ENCODE measurements at places on chromosomes 7 and 10.

GRCh38 chr7:157291404-157292080 lies 45.3 kb upstream of the DNAJB6 start:
- DNase-seq: no peak

GRCh38 chr7:68224041-68224741 lies 1227.6 kb downstream of the TYW1 start:
- DNase-seq: no peak

DNA sequence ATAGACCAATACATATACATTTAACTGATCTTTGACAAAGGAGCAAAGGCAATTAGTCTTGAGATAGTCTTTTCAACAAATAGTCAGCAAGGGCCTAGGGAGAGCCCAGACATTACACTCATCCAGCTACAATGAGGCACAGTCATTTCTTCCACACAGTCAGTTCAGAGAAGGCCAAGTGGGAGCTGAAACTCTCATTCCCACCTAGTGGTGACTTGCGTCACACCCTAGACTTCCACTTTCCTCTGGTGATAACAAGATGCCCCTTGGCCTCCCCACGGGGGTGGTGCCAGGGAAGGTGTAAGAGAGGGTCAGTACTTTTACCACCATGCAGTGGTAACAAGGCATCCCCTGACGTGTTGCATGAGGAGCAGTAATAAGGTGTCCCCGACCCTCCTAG lies 8.0 kb downstream of the FRMPD2 start:
- no peak for DNase-seq

GRCh38 chr7:54764861-54765260 lies 5.8 kb upstream of the SEC61G start:
- no peak for DNase-seq

- no peak for DNase-seq
Observed at GRCh38 chr7:35802102-35802466, 1.2 kb downstream of the SEPTIN7 start.

DNA sequence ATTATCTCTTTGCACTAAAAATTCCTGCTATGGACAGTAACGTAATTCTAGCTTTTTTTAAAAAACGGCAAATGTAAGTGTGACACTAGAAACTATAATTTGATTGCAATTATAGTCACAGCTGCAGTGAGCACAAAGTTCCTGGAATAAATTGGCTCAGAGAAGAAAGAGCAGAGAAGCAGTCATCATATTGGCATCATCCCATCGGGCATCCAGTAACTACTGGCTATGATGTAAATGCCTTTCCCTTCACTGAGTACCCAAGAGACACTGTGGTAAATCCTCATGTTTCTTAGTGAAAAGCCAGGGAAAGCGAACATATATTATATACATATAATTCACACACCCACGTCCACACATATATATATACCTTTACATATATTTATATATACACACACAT lies 43.6 kb downstream of the PIP4K2A start:
- no peak for DNase-seq

GRCh38 chr7:47582764-47583738 lies 1.1 kb upstream of the TNS3 start:
- DNase-seq: no peak

DNA sequence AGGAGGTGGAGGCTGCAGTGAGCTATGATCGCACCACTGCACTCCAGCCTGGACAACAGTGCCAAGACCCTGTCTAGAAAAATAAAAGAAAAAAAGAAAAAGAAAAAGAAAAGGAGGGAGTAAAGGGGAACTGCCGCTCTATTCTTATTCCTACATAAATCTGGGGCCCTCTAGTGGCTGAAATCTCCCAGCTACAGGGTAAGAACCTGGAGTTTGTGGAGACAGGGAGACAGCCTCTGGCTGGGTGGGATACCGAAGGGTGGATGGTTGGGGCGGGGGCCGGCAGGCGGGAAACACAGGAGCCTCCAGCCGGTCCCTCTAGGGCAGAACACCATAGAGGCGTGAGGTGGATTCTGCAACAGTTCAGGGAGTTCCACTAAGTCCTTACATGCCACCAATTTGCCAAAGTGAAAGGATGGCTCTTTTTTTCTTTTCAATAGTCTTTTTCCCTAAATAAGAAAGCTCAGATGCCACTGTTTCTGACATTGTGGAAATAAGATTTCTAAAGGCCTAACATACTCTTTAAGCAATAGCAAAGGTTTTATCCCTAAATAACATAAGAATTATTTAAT lies 117.3 kb downstream of the SVIL start:
- peak; percentile 38 for DNase-seq

DNA sequence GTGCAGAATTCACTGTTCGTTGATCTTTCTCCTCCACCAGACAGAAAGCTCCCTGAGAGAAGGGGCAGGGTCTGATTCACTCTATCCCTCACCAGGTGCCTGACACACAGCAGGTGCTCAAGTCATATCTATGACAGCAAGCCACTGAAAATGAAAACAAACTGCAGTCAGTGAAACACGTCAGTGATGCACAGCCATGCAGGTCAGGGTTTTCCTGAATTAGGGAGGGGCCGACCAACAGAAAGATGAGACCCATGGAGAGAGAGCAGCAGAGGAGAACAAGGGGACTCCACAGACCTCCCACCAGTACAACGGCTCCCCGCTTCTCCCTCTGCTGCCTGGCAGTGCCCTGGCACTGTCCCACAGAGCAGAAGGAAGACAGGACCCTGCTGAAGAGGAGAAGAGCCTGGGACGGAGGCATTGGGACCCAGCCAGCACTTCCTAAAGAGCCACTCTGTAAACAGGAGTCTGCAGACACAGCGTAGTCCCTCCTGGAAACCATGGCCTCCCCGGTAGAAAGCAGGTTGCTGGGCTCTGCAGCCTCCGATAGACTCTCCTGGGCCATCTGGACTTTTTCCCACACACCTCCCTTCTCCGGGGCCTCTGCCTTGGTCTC lies 50.3 kb downstream of the FAM53B start:
- DNase-seq: no peak

DNA sequence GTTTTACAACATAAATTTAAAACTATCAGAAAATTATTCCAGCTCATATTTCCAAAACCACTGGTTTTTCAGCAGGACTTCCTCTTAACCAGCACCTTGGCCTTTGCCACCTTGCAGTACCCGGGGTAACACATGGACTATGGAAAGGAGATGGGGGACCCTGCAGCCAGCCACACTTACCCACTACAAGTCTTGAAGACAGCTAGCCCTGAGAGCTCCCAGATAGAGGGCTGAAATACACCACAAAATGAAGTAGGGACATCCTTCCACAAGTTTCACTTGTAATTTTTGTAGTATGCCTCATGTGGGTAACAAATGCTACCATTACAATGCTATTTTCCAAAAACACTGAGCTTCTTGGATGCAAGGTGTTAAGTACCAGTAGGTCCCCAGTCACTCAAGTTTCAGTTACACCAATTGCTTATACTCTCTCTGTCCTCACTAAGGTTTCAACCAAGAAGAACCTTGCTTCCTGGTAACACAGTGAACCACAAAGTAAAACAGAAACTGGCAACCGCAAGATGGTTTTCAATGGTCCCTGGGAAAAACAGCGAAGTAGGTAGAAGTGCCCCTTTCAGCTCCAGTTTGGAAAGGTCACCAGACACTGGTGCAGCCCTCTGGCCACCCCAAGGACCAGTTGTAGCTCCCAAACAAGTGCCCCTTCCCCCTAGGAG lies 110.9 kb downstream of the SGMS1 start:
- no peak for DNase-seq

DNA sequence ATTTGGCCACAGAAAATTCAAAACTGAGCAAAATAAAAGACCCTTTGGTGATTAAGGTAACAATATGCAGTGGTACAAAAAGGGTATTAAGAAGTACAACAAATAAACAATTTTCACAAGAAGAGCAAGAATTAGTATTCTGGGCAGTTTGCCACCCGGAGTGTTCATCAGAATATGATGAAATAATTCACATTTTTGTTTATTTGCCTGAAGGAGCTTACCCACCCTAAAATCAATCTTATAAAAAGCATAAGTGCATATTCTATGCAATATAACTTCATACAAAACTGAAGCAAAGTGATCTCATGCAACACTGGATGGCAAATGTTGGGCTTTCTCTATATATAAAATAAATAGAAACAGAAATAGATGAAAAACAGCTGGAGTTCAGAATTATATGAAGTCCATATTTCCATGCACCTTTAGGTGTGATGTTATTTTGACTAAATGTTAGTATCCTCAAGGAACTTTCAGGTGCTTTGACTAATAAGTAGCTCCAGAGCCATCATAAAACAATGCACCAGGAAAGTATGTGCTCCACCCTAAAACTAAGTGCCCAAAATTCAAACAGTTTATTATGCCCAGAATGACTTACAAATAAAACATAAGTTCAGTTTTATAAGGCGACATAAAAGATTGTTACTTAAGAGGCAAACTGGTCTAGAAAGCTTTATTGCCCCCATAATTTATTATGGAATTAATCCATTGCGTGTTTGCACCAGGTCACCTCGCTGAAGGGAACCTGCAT lies 474.3 kb downstream of the SEMA3D start:
- DNase-seq: no peak

GRCh38 chr10:126687121-126687606 lies 16.7 kb upstream of the C10orf90 start:
- no peak for DNase-seq

- DNase-seq: no peak
Observed at GRCh38 chr7:42945821-42946626, 13.8 kb downstream of the MRPL32 start.

GRCh38 chr10:19816411-19817230 lies at the start of gene PLXDC2:
TSS of gene PLXDC2 (plus strand) at chr10:19816432.
- DNase-seq: peak; percentile 79

- peak; percentile 88 for DNase-seq
Observed at GRCh38 chr10:103859161-103860086, 4.0 kb upstream of the SH3PXD2A start.

DNA sequence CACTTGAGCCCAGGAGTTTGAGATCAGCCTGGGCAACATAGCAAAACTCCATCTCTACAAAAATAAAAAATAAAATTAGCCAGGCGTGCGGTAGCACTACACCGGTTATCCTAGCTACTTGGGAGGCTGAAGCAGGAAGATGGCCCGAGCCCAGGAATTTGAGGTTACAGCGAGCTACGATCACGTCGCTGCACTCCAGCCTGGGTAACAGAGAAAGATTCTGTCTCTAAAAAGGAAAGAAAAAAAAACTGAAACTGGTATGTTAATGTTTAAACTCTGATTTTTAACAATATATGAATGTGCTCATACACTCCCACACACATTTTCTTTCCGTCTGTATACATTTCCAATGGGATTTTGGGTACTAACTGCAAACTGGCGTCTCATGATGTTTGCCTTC lies 140.6 kb upstream of the KMT2E start:
- no peak for DNase-seq

GRCh38 chr7:102279537-102280400 lies 6.9 kb upstream of the SH2B2 start:
- peak; percentile 77 for DNase-seq

DNA sequence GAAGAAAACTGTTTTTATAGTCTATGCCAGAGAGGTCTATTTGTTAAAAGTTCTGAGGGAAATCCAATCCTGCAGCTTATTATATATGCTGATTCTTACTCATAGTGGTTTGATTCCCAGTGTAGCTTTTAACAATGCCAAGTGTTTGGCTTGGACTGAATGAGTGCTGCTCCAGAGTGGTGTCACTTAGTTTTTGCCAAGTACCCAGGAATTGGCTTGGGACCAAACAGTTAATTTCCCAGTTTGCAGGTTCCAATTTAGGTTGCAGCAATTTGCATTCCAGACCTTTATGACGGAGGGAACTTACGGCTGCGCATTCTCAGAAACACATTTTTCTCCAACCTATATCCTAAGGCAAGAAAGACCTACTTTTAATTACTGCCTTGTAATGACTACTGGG lies 32.4 kb downstream of the NSUN6 start:
- no peak for DNase-seq

GRCh38 chr7:101096331-101096956 lies 11.2 kb downstream of the TRIM56 start:
- DNase-seq: no peak

- DNase-seq: no peak
Observed at GRCh38 chr7:19916046-19916445, 142.6 kb upstream of the TMEM196 start.

DNA sequence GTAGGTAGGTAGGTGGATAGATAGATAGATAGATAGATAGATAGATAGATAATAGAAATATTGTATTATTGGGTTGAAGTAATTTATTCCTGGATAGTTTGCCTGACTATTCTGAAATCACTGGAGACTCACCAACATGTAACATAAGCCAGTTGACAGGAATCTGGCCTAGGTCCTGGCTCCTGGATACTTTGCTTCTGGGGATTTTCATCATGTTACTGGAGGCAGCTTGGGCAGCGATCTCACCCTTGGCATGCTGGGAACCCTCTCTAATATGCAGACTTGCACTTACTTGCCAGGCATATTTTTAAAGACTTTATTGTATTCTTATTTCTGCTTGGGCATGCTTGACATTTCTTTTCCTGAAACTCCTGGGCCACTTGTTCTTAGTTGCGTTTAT lies 709.1 kb upstream of the FZD8 start:
- no peak for DNase-seq

- no peak for DNase-seq
Observed at GRCh38 chr10:62803724-62804355, 680 bp upstream of the ADO start.

GRCh38 chr7:25707768-25708620 lies 444.0 kb upstream of the NFE2L3 start:
- DNase-seq: no peak

GRCh38 chr10:108966411-108966810 lies 956.9 kb downstream of the XPNPEP1 start:
- no peak for DNase-seq

- no peak for DNase-seq
Observed at GRCh38 chr10:48460182-48460581, 144.7 kb downstream of the ARHGAP22 start.

GRCh38 chr7:32115831-32116230 lies 45.6 kb upstream of the PDE1C start:
- DNase-seq: no peak

GRCh38 chr7:142353147-142354060 lies 95.5 kb upstream of the PRSS58 start:
- DNase-seq: no peak

DNA sequence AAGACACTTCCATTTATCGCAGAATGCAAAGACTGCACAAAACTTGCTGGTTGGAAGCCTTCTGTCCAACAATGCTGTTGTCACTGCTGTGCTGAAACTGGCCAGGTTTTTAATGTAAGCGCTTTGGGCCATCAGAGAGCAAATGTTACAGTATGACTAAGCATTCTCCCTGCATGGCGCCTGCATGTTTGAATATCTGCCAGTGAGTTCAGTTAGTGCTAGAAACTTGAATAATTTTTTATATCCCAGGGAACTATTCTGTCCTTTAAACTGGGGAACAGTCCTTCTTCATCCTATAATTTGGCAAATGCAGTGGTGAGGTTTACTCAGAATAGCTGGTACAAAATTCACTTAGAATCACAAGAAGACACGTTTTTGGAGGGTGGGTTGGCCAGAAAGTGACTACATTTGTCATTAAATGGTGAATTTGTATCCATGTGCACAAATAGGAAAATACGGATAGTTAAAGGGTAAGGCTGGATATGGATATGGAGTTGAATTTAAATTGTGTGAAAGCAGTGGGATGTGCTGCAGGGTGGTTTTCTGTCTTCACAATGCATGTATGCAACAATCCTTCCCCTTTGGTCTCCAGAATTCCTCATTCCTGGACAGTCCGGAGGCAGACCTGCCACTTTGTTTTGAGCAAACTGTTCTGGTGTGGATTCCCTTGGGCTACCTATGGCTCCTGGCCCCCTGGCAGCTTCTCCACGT lies 1.7 kb downstream of the ABCC2 start:
- DNase-seq: no peak

All from KBM-7 (cell line).